ENCODE measurements at places on chromosomes 3 and 15.

DNA sequence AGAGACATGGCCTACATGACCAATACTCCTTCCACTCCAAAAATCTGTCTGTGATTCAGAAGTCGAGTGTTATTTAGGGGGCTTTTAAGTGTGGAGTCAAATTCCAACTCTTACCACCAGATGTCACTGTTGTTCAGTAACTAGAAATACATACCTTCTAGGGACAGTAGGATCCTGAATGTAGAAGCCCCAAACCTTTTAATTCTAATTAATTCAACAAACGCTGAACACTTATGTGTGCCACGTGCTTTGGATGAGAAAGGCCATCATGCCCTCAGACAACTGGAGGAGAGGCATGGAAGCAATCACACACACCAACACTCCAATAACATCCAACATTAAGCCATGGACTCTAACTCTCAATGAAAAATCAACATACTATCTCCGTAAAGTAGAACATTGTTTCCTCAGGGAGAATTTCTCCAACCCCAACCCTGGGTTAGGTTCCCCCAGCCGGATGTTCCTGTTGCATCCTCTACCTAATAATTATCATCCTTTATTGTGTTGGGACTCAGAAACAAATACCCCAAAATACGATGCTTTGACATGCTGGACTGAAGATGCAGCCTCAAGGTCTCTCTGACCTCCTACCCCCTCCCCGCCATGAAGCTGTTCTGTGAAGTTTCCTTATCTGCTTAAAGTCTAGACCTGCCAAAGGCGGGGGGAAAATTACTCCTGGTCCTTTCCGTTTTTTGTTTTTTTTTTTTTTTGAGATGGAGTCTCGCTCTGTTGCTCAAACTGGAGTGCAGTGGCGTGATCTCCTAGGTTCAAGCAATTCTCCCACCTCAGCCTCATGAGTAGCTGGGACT is 8.0 kb upstream of the CCDC13 start:
- DNase-seq, result peak; percentile 78

- no peak for DNase-seq
These were observed 801.2 kb upstream of the ARPP21 start for GRCh38 chr3:34837848-34838741.

GRCh38 chr3:15321349-15321748 is 11.0 kb downstream of the SH3BP5 start:
- no peak for DNase-seq

- DNase-seq, result no peak
These were observed 31.6 kb downstream of the DRD3 start for GRCh38 chr3:114147251-114147650.

- peak; percentile 79 for DNase-seq
These were observed 55.3 kb upstream of the VILL start for GRCh38 chr3:37935290-37935668.

- DNase-seq, result peak; percentile 31
These were observed 48.5 kb downstream of the HERC2 start for GRCh38 chr15:28273468-28273867.

DNA sequence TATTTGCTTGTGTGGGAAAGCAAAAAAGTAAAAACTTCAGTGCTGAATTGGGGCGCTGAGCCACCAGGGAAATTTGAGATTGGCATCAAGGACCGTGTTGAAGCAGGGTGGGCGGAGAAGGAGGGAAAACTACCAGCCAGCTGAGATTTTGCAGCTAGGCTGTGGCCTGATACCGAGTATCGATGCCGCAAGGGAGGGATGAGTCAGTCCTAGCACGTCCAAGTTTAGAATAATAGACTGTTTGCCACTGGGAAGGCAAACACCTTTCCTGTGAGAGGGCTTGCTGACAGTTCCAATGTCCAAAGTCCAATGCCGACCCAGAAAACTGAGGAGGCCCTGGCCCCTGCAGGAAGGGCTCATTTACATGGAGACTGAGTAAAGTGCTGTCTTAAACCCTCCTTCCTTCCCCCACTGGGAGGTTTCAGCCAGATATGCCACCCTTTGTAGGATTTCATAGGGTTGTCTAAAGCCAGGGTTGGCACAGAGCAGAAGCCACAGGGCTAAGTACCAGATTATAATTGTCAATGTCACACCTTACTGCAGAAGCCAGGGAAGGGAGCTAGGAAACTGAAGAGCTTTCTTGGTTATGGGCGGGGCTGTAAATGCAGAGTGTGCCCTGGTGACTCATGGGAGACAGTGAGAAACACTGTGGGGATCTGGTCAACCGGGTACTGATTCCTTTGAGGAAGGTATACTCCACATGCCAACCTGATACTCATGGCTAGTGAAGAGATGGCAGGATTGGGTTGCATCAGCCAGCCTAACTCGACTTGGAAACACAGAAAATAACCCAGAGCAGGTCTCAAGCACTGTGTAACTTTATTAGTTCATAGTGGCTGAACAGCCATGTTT is 28.4 kb upstream of the PIK3CB start:
- peak; percentile 79 for DNase-seq

- no peak for DNase-seq
These were observed 11.3 kb downstream of the LDHAL6B start for GRCh38 chr15:59217876-59218498.

DNA sequence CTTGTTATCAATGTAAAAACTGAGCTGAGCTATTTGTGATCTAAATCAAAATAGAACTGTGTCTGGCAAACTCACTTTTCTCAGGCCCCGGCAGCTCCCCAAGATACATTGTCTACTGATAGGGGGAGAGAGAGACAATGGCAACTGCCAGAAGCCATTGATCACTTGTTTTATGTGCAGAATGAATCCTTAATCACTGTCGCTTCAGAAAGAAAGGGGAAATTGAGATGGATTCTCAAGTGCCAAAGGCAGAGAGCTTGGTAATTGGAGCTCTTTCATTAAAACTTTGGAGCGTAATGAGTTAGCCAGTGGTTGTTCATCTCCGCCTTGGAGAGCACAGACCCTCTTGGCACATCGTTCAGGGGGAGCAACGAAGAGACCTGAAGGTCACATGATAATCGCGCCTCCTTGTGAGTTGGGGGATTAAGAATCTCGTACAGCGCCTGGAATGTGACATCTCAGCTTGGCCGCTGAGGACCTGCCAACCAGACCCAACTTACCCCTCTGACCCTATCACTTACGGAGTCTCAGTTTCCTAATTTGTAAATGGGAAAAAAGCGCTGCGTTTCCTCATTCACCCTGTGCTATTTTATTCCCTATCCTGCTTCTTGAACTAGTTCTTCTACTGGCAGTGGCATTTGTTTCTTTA is 252.8 kb downstream of the VPS13C start:
- DNase-seq, result no peak

GRCh38 chr3:143291836-143292447 is 172.4 kb downstream of the CHST2 start:
- no peak for DNase-seq

DNA sequence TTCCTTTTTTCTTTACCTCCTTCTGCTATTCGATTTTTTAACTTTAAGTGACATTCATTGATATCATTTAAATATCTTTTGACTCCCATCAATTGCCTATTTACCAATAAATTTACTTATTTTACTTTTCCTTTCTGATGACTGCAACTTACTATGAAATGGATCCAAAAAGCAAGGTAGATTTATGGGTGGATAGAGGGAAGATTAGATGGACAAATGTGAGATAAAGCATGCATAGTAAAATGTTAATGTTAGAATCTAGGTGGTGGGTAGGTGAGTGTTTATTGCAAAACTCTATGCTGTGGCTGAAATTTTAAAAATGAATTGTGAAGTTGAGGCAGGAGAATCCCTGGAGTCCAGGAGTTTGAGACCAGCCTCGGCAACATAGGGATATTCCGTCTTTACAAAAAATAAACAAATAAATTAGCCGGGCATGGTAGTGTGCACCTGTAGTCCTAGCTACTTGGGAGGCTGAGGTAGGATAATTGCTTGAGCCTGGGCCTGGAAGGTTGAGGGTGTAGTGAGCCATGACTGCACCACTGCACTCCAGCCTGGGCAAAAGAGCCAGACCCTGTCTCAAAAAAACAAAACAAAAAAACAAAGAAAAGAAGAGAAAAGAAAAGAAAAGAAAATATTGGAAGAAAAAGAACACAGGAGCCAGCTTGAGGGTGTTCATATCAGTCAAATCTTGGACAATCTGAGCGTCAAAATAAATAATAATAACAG is 6.1 kb upstream of the PDCD6IP start:
- no peak for DNase-seq

GRCh38 chr3:66490984-66491383 is 9.8 kb downstream of the LRIG1 start:
- DNase-seq, result no peak

DNA sequence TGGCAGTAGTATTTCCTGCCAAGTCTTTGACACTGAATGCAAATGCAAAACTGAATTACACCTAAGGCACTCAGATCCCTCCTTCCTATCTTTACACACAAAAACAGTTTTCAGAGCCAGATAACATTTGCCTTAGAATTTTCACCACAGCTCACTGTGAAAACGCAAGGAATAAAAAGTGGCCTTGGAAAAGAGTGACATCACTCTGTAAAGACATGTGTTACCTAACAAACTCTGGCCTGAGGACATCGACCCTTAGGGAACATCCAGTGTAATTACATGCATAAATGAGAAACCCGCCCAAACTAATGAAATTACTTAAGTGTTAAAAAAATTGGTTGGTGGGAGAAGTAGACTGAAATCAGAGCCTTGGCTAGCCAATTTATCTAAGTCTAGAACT is 88.9 kb downstream of the PLOD2 start:
- DNase-seq, result no peak

DNA sequence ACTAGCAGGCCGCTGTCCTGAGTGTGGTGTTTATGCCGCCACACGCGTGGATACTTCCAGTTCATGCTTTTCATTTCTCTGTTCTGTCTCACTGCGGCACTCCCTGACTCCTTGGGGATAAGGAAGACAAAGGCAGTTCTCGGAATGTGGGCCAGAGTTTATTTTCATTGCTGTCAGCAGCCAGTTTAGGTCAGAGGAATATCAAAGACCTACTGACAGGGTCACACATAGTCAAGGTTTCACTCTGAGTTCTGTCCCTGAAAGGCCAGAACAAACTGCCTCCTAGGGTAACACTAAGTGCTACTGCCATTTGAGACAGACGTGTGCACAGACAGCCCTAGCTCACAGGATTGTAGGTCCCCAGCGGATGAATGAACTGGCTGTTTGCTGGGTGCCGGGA is 27.3 kb upstream of the SPTBN5 start:
- no peak for DNase-seq

DNA sequence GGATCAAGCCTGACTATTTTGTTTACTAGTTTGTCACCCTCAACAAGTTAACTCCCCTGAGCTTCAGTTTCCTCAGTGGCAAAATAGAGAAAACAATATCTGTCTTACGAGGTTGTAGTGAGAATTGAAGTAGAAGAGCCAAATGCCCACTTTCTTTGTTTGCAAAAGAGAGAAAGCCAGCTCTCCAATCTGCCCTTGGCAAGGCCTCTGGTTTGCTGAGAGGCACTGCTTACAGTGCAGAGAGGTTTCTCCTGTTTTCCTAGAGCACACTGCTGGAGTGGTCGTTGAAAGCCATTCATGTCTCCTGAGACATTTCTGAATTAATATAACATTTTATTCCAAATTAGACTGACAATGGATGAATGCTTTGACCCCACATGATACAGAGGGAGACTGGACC is 260.5 kb upstream of the IGF1R start:
- no peak for DNase-seq

DNA sequence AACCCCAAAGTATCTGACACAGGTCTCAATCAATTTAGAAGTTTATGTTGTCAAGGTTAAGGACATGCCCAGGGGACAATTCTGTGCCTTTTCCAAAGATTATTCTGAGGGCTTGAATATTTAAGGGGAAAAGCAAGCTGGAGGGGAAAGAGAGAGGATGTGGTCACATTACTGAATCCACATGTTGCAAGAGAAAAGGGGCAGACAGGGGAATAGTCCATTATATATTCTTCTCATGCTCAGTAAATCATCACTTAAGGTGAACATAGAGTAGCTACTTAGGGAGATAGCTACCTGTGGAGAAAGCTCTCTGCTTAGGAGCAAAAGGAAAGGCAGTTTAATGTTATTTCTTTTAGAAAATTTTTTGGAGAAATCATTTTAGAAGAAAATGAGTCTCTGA is 751.6 kb downstream of the SI start:
- DNase-seq, result no peak

Data from myocyte (in vitro differentiated cells).